GOT3 (cell line): ENCODE measurements at places on chromosomes 1 and 21.

- DNase-seq = no peak
Observed at GRCh38 chr1:46697053-46697452, 21.9 kb downstream of the EFCAB14 start.

DNA sequence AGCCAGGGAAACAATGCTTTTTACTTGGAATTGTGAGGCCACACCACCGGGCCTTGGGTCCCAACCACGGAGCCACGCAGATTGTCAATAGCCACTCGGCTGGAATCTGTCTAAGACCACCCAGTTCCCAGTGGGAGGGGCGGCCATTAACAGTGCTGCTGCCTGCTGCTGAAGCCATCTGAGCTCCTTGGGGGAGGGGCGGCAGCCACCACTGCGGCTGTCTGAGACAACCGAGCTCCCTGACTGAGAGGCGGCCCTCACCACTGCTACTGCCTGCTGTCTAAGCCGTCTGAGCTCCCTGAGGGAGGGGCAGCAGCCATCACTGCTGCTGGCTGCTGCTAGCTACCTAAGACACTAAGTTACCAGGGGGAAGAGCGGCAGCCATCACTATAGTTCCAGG, 64.3 kb downstream of the DMRTA2 start:
- DNase-seq = no peak

DNA sequence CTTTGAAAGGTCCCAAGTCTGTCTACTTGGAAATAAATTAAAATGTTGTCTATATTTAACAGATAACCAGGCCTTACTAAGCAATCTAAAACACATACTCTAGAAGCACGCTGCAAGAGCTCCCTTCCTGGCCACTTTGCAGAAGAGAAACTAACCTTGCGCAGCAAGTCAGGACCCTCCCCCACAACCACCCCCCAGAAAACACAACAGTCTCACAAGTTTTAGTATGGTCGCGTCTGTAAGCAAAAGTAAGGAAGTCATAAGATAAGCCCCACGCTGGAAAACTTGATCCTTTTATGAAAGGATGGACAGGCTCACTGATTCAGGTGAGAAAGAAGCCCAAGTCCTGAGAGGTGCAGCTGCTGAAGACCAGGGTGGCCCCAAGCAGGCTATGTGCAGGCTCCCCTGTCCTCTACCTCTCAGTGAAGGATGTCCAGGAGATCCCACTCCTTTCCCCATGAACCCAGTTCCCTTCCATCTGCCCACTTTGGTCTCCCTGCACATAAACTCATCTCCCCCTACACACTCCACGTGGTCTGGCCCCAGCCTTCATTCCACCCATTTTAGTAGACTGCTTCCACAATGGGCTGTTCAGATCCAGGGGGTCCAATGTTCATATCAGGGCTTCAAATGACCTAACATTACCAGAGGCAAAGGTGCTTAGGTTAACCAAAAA, 23.8 kb downstream of the HIVEP3 start:
- DNase-seq = no peak

GRCh38 chr1:159854693-159855192, 7.7 kb downstream of the VSIG8 start:
- peak; percentile 66 for DNase-seq

- no peak for DNase-seq
Observed at GRCh38 chr1:243979396-243979795, 71.7 kb upstream of the ZBTB18 start.
